Esophagus muscularis mucosa (tissue), 4 donors: ENCODE measurements at places on chromosomes 3 and 15. TPM values are rescaled to one million over a fixed set of nuclear protein-coding genes. Genes with fewer than 3 reads are reported as not detected.

RBSN gene
- total RNA-seq = 39.3 TPM

DOCK3 gene
- 9.0 TPM for total RNA-seq

MTMR10 gene
- total RNA-seq = 32.3 TPM

ADAMTS7 gene
- 2.0 TPM for total RNA-seq

GOLGA8H gene
- total RNA-seq = 0.80 TPM

ANKUB1 gene
- total RNA-seq = not detected

ROBO2 gene
- 0.83 TPM for total RNA-seq

DNA sequence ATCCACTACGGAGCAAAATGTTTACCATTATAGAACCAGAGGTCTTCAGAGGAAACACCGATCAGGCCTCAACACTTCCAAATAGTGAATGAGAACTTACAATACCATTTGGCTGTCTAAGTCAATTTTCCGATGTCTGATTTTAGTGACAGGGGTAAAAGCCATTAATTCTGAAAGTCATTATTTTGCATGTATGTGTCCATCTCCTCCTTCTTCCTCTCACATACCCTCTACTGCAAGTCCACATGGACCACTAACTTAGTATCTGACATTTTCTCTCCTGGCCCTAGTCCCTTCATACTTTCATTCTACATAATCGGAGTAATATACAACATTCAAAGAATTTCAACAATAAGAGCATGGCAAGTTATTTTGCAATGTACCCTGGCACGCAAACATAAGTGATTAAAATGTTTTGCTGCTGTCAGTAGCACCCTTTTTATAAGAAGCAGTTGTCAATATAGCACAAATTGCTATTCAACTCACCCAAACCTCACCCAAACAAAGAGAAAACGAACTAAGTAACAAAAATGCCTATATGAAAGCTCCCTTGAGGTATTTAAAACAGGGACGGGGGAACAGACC, 1.9 kb downstream of the TOP2B start:
- DNase-seq = no peak

DNA sequence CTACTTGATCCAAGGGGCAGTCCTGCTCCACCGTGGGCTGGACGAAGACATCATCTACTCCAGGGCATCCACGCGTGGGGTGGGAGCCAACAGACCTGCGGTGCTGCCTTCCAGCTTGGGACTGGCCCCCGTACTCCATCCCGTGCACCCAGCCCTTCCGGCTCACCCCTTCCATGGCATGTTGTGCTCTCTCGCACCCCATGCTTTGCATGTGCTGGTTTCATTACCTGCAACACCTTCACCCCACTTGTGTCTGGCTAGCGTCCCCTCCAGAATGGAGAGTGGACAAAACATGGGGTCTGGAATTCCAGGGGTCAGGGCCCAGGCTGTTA, 30.2 kb downstream of the SEMA7A start:
- no peak for DNase-seq

GRCh38 chr3:126570103-126570541, 11.4 kb upstream of the C3orf22 start:
- DNase-seq = peak; percentile 80

- DNase-seq = no peak
These were observed 118.1 kb downstream of the RPL22L1 start for GRCh38 chr3:170751899-170752293.

DNA sequence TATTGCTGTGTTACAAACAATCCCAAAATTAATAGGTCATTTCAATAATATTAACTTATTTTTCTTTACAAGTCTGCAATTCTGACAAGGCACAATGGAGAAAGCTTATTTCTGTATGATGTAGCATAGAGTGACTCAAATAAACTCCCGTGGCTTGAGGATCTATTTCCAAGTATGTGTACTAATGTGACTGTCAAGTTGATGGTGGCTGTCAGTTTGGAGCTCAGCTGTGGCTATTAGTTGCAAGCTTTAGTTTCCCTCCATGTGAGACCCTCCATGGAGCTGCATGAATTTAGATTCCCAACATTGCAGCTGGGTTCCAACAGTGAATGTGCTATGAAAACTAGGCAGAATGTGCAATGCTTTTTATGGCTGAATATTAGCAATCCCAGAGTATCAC, 515.5 kb upstream of the GBE1 start:
- no peak for DNase-seq

GRCh38 chr3:49466085-49466484, 4.0 kb upstream of the DAG1 start:
- no peak for DNase-seq

- DNase-seq = no peak
These were observed 193.1 kb upstream of the ADAMTS9 start for GRCh38 chr3:64880916-64881315.

DNA sequence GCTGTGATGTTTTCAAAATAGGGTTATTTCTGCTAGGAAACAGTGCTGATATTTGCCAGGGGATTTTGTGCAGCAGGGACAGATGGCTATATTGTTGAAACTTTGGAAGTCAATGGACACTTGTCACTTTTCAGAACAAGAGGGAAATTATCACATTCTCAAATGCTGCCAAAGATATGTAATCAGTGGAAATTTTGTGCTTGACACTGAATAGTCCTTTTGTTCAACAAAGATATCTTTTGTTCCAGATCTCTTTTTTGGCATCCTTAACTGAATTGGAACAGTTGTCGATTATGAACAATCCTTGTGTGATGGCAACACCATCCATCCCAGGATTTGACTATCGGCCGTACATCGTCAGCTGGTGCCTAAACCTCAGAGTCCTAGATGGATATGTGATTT, 7.8 kb downstream of the CEP97 start:
- DNase-seq = no peak

- no peak for DNase-seq
These were observed 388 bp downstream of the DAPK2 start for GRCh38 chr15:64045774-64046420.

GRCh38 chr3:13274125-13274524, 146.0 kb downstream of the NUP210 start:
- no peak for DNase-seq

DNA sequence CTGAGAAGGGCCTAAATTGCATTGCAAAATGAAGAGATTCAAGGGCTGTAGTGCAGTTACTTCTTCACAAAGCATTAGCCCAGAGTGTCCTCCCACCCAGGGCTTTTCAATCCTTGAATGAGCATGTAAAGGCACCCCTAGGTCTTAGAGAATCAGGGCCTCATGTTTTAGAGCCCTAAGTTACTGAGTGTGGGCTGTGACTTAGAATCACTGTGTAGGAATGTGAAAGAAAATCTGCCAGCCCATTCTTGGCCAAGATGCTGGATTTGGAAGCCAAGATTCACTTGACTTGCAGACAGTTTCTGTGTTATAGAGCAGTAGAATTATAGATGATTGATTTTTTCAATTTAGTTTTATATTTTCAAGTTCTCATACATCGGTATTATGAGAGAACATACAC, 153.2 kb downstream of the MYRIP start:
- no peak for DNase-seq

DNA sequence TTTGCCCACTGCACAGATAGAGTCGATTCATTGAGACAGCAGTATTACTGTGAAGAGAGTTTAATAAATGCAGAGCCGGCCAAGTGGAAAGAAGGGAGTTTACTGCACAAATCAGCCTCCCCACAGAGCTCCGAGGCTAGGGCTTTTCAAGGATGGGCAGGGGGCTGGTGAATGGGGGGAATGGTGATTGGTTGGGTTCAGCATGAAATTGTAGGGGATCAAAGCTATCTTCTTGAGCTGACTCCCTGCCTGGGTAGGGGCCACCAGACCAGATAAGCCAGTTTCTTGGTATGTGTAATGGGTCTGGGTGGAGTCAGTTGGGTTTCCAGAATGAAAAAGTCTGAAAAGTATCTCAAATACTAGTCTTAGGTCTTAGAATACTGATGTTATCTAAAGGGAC, 66.6 kb downstream of the SYNPR start:
- DNase-seq = no peak

- DNase-seq = peak; percentile 93
These were observed 70.4 kb downstream of the HES1 start for GRCh38 chr3:194206320-194206719.

- no peak for DNase-seq
These were observed 35.3 kb downstream of the CAPN7 start for GRCh38 chr3:15241341-15241740.

DNA sequence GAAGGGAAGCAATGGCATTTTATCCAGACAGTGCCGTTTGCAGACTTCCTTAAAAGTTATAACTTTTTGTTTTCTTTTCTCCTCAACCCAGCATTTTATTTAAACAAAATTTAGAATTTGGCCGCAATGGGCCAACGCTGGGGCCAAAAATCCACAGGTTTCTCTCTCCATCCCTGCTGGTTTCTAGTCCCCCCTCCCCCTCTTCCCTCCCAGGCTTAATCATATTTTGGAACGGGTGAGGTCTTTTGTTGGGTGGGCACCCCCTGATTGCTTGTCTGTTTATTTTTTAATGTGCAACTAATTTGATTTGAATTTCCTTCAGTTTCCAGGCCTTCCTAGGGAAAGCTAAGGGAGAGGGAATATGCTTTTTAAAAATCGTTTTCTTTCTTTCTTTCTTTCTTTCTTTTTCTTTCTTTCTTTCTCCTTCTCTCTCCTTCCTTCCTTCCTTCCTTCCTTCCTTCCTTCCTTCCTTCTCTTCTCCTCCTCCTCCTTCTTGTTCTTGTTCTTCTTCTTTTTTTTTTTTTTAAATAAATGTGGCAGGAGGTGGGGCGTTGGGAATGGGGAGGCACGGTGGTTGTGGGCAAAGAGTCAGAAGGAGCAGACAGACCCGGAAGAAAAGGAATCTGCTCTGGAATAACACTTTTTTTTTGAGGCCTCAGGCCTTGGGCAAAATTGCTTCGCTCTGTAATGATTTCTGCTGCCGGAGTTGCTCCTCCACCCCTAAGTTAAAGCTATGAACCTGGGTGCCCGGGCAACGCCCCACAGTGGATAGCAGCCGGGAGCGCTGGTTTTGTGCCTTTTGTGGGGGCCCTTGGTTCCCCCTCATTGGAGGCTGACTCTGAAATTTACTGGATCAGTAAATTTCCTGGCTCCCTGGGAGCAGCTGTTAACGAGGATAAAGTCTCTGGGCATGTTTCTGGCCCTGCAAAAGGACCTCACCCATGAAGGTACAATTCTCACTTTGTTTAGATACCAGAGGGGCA, 1.9 kb downstream of the FNDC3B start:
- no peak for DNase-seq

GRCh38 chr15:68154923-68155559, 50.1 kb downstream of the CALML4 start:
- no peak for DNase-seq

GRCh38 chr15:61680260-61681037, 379.8 kb downstream of the VPS13C start:
- no peak for DNase-seq

GRCh38 chr3:53303957-53304356, 43.4 kb downstream of the DCP1A start:
- no peak for DNase-seq

DNA sequence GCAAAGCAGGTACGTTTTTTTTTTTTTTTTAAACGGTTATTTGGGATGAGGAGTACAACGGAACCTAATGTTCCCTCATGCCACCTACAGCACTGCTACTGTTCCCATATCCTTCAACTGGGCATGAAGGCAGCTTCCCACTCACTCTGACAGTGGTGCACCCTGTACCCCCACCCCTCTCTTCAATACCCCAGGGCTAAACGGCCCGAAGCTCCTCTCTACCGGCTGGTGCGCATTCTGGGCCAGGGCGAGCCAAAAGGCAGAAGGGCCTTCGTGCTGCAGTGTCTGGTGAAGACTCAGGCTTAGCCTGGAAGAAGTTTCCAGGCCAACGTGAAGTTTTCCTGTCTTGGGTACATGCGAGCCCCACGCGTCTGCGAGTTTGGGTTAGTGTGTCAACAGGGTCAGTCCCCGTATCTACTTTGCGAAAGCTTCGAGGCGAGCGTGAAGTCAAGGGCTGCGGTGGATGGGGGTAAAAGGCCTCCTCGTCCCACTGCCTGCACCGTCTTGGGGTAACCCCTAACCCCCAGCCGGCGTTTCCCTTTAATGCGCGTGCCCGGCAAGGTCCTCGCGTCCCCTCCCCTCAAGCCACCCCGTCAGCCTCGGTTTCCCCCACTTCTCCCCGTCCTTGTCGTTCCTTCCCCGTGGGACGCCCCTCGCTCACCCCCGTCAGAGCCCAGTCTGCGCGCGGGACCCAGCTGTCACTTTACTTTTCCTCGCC, 765 bp upstream of the UBE2E2 start:
- DNase-seq = peak; percentile 93

DNA sequence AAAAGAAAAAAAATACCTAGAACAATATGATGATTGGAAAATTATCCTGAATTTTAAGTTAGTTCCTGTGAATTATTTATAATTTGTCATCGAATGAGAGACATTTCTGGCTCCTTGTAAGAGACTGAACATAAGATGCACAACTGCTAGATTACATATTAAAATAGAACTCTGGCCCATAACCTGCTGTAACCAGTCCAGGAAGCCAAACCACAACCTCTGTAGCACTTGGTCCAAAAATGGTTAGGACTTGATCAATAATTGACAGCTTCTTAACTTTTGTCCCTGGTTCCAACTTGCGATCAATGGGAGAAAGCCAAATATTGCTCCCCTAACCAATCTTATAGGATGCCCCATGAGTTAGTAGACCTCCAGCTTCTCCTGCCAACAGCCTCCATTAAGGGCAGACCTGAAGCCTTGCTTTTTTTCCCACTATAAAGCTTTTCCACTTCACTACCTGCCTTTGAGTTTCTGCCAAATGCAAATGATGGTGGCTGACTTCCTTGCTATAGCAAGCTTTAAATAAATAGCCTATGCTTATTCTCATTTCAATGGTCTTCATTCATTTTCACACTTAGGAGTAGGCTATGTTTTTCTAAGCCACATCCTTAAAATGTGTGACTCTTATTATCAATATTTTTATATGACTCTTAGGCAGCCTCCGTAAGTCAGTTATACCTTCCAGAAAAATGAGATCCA, 224.0 kb upstream of the ARHGEF26 start:
- no peak for DNase-seq

DNA sequence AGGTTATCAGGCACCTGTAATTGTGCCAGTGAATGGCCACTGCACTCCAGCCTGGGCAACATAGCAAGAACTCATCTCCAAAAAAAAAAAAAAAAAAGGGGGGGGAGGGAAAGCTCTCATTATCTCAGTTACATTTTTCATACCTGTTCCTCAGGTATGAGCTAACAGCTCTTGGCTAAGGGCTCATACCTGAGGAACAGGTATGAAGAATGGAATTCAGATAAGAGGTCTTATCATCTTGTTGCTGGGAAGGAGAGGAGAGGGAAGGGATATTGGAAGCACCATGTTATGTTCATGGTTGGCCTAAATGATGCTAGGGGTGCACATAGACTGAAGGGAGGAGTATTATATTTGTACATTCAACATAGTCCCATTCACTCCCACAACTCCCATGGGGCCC, 2.6 kb downstream of the SLC15A2 start:
- no peak for DNase-seq

- no peak for DNase-seq
These were observed 17.2 kb downstream of the ST3GAL6 start for GRCh38 chr3:98780343-98780742.

DNA sequence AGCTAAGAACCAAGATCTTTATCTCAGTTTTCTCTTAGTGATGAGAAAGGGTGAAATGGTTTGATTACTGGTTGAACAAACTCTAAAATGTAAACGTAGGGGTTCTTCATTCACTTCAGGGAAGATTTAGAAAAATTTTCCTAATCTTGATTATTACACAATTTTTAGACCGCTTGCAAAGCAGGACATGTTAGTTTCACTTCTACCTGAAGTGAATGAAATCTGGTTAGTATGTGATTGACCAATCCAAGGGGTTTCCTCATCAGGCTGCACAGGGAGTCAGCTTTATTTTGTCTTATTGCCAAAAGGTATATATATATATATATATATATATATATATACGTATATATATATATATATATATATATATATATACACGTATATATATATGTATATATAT, 740.4 kb downstream of the TUSC7 start:
- DNase-seq = no peak
